SW 1271 (cell line): ENCODE measurements at places on chromosomes 6 and 20.
A peak's percentile ranks its signal among the peaks of the same experiment; 100 is the strongest.

DNA sequence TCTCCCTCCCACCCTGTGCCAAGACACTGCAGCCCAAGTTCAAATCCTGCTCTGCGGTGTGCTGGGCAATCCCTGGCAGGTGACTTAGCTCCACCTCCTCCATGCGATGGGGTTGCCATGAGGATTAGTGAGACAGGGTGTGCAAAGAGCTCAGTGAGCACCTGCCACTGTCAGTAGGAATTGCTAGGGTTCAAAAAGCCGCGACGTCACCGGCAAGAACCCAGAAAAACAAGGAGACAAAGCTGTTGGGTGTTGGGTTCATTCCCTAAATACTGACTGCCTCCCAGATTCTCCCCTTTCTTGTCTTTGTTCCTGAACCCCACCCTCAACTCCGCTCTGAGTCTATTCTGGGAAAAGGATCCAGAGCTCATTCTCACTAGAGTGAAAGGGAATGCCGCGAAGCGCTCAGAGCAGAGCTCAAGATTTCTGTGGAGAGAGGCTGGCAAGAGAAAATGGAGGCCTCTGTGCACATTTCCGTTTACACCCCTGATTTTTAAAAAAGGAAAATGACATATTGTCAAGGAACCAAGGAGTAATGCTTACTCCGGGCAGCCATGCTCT, 13.3 kb downstream of the PMEPA1 start:
- no peak for DNase-seq

- DNase-seq: no peak
Measured at GRCh38 chr6:27977387-27977786, 20.3 kb downstream of the OR2B6 start.

GRCh38 chr20:17645010-17645409, 37.0 kb downstream of the RRBP1 start:
- no peak for DNase-seq

- DNase-seq: no peak
Measured at GRCh38 chr6:14095437-14095836, 22.1 kb upstream of the CD83 start.

DNA sequence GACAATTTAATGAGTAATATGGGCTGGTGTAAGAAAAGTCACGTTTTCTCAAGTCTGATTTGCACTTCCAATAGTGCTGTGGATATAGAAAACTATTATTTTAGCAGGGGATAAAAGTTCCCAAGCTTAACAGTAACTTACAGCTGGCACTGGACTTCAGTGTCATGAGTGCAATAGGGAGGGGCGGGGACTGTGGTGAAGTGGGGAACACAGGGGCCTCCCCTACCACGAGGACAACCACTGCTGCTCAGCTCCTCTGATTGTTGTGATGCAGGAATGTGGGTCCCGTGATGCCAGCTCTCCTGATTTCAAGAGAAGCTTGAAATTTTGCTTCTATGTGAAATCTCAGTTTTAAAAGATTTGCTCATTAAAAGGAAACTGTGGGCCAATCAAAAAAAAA, 24.0 kb downstream of the SLC13A3 start:
- DNase-seq: no peak

DNA sequence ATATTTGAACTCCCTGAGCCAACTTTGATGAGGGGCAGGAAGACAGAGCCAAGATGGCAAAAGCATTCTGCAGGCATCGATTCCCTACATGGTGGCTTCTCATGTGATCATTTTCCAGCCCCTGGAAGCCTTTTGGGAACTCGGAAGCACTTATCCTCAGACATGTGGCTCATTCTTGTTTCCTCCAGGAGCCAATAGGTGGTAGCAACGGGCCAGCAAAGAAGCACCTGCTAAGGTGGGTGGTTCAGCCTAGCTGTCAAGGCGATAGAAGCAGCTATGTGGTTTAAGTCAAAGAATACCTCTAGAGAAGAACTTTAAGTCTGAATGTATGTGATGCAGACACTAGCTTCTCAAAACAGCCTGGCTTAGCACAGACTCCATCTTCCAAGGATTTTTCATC, 64.9 kb upstream of the PAX1 start:
- DNase-seq: peak; percentile 4

GRCh38 chr6:140542863-140543262, 1168.4 kb upstream of the CITED2 start:
- DNase-seq: no peak

GRCh38 chr20:44776980-44777379, 31.3 kb downstream of the KCNK15 start:
- no peak for DNase-seq

- no peak for DNase-seq
Measured at GRCh38 chr20:47857187-47857568, 71.9 kb upstream of the SULF2 start.

DNA sequence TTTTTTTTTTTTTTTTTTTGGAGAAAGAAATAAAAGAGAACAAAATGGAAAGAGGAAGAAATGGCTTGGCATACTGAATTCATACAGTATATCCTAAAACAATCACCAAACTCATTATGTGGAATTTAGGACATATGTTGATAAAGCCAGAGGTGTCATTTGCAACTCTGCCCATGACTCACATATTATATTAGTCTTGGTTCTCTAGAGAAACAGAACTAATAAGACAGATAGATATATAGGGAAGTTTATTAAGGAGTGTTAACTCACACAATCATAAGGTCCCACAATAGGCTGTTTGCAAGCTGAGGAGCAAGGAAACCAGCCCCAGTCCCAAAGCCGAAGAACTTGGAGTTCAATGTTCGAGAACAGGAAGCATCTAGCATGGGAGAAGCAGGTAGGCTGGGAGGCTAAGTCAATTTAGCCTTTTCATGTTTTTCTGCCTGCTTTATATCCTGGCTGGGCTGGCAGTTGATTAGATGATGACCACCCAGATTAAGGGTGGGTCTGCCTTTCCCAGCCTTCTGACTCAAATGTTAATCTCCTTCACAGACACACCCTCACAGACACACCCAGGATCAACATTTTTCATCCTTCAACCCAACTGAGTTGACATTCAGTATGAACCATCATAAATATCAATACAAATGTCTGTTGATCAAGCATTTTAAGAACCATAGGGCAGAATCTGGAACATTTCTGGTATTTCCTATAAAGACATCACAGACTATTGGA, 102.3 kb downstream of the UBE3D start:
- no peak for DNase-seq
